LoVo (cell line): ENCODE measurements at places on chromosomes 16 and 17.

DNA sequence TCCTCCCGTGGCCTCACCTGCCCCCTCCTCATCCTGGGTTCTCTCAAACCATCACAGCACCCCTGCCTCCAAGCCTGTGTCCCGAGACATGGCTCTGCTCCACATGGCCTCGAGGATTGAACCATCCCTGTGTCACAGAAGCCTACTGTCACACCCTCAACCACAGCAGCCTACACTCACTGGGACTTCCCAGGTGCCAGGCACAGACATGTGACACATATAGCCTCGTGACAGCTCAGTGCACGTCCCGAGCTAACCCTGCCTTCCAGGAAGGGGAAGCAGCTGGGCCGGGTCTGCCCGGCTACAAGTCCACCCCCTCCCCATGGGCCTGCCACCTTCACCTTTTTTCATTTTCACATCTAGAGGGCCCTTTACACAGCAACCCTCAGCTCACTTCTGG lies 238.3 kb downstream of the CPPED1 start:
- no peak for DNase-seq

DNA sequence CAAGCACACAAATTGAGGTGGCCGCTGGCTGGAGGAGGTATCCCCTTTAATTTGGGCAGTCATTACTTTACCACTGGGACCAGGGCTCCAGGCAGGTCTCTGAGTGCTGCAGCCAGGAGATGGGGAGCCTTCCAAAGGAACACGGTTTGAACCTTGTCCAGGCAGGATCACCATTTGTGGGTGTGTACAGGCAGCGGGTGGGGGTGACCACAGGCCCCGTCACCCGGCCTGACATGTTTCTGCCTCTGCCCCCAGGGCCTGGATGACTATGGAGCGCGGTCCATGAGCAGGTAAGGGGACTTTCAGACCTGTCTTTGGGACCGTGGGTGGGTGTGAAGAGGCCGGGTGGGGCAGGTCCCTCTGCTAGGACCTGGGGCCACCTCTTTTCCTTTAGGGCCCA lies 57.1 kb upstream of the PVALEF start:
- no peak for DNase-seq

- no peak for DNase-seq
Observed at GRCh38 chr17:70523426-70523825, 354.1 kb downstream of the KCNJ2 start.

GRCh38 chr17:59423137-59423724 lies 91.8 kb downstream of the YPEL2 start:
- DNase-seq, result peak; percentile 8

GRCh38 chr17:29595943-29596774 lies 3.2 kb downstream of the ANKRD13B start:
- no peak for DNase-seq

DNA sequence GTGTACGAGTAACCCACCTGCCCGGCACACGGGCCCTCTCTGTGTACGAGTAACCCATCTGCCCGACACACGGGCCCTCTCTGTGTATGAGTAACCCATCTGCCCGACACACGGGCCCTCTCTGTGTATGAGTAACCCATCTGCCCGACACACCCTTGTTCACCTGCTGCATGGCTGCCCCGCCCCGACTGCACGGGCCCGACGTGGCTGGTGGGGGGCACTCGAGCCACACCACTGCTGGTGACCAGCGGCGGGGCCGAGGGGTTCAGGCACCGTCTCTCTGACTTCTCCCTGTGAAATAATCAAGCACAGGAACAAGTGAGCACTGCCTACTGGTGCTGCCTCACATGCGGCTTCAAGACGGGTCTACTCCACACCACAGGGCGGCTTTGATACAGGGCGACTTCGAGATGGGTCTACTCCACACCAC lies 22.1 kb downstream of the MAP1LC3B start:
- no peak for DNase-seq

DNA sequence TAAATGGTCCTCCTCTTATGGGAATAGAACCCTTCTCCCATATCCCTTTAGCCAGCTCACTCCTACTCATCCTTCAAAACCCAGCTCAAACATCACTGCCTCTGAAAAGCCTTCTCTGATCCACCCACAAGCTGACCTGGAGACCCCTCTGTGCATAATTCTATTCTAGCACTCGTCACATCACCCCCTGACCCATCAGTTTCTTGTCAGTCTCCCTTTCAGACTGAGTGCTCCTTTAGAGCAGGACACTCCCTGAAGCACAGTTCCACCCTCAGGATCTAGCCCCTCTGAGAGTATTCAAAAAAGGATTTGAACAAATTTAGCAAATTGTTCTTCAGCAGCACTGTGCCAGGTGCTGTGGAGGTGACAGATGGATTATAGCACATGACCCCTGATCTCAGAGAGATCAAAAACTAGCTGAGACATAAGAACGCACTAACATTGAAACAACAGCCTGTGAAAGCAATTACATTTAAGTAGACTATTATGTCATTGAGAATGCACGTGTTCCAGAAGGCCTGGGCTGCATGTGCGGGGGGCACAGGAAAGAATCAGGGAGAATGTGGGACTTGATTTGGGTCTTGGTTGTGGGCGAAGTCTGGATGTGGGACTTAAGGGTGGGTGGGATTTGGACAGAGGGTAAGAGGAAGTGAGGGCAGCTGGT lies 43.5 kb downstream of the MRPS23 start:
- DNase-seq, result no peak

DNA sequence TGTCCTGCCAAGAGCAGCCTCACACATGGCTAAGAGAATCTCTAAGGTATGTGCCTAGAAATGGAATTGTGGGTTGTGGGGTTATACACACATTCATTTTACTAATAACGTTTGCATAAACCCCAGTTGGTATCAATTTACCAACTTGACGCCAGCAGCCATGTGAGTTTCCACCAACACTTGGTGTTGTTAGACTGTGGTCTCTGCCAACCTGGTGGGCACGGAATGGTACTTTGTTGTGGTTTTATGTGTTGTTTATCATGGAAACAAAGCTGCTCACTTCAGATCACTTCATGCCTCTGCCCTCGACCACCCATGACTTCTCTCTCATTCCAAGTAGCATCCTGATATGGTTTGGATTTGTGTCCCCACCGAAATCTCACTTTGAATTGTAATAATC lies 152.0 kb upstream of the CDC42EP4 start:
- DNase-seq, result no peak

DNA sequence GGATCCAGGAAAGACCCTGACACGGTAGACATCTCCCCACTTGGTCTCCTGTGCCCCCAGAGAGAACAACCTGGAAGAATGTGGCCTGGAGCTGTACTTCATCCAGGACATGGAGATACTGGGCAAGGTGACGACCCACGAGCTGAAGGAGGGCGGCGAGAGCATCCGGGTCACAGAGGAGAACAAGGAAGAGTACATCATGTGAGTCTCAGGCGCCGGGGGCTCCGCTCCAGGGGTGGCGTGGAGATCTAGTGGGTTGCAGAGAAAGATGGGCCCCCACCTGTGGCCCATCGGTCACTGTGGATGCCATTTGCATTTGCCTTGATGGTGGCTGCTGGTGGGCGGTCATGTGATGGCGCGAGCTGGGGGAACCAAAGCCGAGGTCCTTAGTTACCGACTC lies 14.9 kb upstream of the CLEC18A start:
- DNase-seq, result no peak

- DNase-seq, result no peak
Observed at GRCh38 chr17:29294580-29294900, 592 bp upstream of the NUFIP2 start.

DNA sequence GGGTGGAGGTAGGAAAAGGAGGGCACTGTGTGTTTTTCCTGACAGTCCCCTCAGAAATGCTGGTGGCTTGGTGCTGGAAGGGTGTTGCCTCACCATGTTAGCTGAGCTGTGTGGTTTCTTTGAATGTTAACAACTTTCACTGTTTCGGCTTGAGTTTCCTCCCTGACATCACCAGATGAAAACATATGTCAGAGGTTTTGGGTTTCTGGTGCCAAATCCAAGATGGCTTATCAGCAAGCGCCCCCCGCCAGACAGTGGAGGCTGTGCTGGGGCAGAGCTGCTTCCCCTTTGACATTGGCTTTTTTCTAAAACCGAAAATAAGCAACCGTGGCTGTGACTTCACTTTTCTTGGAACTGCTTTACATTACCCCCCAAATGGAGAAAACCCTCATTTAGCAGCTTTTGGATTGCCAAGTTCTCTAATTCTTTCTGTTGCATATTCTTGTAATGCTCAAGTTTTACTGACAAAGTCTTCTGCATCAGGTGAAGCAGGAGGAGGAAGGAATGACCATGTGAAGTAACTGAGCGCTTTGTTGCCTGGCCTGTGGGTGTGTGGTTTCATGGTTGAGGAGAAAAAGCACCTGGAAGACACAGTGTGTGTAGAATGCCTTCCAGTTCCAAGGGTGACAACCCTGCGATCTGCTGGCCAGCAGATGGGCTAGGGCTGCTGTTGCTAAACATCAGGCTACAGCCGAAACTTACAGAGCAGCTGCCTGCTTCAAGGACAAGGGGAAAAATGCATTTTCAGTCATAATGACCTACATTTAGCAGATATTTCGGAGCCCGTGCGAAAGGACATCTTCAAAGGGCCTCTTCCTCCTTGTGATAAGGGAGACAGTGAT lies 9.7 kb downstream of the RMI2 start:
- no peak for DNase-seq

DNA sequence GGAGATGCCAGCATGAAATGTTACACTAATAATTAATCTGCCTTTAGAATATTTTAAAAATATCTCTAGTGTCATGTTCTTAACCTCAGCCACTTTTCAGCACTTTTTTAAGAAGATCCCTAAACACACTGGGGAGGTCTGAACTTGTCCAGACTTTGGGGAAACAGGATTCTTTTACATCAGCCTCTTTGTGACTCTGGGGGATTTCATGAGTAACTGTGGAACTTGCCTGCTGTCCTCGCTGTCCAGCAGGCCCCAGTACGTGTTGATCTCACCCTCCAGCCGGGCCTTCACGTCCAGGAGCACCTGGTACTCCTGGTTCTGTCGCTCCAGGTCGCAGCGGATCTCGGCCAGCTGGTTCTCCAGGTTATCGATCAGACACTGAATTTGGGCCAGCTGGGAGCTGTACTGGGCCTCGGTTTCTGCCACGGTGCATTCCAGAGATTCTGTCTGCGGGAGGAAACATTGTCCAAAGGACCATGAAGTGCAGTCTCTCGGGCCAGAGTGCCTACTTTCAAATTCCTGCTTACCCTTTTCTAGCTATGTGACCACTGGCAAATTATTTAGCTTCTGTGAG lies 5.5 kb downstream of the KRT40 start:
- no peak for DNase-seq

- DNase-seq, result no peak
Observed at GRCh38 chr16:66886914-66887313, 6.6 kb downstream of the PDP2 start.

DNA sequence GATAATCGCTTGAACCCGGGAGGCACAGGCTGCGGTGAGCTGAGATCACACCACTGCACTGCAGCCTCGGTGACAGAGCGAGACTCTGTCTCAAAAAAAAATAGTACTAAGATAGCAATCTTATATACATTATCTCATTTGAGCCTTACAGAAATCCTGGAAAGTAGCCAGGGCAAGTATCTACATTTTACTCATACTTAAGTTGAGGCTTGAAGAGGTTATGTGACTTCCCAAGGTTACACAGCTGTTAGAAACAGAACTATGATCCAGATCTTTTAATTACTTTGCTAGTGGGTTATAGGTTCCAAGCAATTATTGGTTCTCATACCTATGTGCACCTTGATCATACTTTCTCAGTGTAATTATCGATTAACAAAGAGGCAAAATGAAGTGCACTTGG lies 15.4 kb downstream of the C17orf78 start:
- no peak for DNase-seq

GRCh38 chr17:30921544-30922196 lies at the start of gene ADAP2:
TSS of gene ADAP2 (plus strand) at chr17:30921945. CDS start at chr17:30922015, 70 bp downstream.
- DNase-seq, result peak; percentile 44

- no peak for DNase-seq
Observed at GRCh38 chr16:78877114-78877655, 723.4 kb downstream of the MAF start.

- DNase-seq, result no peak
Observed at GRCh38 chr17:43713494-43714162, 45.0 kb downstream of the SOST start.

GRCh38 chr17:2241823-2242222 lies 61.8 kb downstream of the SMG6 start:
- DNase-seq, result no peak

GRCh38 chr17:65456368-65457151 lies 104.9 kb downstream of the AXIN2 start:
- DNase-seq, result no peak

DNA sequence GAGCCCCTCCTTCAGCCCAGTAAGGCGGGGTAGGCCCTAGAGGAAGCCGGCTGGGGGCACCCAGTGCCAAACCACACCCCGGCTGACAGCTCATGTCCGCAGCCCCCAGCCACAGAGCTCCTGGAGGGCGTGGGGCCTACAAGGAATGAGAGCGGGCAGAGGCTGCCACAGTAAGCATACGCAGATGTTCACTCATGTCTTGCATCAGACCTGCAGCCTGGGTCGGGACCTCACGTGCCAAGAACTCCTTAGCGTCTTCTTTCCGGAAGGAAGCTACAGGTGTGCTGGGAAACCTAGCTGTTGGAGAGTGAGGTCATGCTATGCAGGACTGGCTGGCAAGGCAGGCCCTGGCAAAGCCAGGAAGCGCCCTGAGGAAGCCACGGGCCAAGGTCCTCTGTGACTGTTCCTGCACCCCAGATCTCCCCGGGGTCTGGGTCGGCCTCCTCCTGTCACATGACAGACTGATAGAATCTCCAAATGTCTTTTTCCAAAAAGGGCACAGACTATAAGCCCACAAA lies 1.6 kb downstream of the ZNF598 start:
- peak; percentile 50 for DNase-seq

DNA sequence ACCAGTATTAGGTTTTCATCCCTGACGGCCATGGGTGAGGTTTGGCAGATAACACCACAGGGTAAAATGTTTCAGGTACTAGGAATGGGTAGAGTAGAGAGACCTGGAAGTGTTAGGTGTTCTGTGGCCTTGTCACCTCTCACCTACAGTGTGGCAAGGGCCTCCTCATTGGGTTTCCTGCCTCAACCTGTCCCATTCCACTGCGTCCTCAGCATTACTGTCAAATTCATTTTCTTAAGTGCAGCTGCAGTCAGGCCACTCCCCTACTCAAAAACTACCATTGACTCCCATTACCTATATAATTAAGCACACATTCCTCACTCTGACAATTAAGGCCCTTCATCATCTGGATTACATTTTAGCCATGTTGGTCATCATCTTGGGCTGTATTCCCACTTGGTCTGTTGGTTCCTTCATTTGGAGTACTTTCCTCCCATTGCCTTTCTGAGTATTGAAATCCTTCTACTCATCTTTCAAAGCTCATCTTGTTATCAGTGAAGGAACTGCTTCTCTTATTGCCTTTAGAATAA lies 64.5 kb downstream of the NUP88 start:
- no peak for DNase-seq
